ENCODE measurements at places on chromosomes 1 and 21.

DNA sequence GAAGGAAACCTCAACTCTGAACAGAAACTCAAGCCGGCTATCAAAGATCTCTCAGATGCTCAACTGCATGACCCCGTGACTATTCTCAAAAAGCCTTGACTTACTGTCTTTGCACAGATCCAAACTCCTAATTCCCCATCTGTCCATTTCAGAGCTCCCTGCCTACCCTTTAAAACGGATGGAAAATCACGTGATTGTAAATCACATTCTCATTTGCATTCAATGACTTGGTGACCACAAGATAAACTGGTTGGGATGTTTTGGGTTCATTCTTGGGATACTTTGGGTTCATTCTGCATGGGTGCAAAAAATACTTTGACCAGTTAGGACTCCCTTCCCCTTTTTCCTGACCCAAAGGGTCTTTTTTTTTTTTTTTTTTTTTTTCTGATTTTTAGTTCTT lies 41.3 kb upstream of the RUNX1 start:
- no peak for DNase-seq

DNA sequence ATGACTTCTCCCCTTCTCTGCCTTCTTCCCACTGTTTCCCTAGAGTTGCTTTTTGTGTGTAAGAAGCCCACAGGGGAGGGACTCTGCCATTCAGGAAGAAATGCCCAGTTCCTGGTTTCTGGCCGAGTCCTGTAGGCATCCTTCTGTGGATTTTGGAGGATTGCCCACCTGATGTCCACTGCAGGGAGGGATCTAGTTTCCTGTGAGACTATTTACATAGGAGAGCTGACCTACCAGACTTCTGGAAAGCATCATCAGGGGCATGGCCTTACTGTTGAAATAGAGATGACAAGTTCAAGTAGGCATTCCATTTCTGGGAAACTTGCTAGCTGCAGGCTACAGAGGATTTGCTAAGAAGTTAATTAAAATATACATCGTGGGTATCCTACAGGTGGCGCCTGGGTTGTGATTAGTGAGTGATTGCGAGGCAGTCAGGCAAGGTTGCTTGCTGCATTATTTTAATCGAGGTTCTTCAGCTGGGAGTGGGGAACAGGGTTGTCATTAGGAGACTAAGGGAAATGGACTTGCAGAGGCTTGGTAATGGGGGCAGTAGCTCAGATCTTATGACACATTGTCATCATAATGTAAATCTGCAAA lies 148.7 kb downstream of the HHAT start:
- no peak for DNase-seq

DNA sequence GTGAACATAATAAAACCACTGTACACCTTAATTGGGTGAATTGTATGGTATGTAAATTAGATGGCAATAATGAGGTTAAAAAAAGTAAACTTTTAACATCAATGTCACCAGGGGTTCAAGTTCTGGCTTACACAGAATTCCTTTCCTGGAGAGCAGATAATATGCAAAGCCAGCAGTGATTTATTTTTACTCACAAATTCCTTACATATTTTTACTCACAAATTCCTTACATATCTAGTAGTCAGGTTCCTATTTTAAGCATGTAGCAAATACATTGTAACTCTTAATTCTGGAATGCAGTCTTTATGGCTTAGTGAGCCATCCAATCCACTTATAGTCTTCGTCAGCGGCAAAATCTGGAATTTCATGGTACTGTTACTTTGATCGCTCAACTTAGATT lies 1.3 kb upstream of the UBE4B start:
- no peak for DNase-seq

DNA sequence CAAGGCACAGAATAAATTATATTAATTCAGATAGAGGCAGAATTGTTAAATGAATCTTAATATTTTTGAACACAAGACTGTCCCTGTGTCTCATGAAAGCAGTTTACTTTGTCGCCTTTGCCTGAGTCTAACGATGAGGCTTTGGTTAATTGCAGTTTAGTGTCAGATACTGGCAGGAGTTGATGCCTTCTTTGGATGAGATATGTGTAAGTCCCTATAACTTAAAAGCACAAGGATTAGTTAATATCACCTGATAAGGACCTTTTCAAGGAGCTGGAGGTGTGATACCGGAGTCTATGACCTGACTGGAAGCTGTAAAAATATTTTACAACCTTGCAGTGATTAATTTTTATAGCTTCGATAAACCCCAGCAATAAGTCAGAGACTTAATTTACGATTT lies 2.0 kb upstream of the SIKE1 start:
- DNase-seq, result no peak

- no peak for DNase-seq
Observed at GRCh38 chr1:222631611-222632208, 13.8 kb downstream of the MIA3 start.

- DNase-seq, result peak; percentile 36
Observed at GRCh38 chr1:20322825-20323612, 32.3 kb downstream of the VWA5B1 start.

- DNase-seq, result no peak
Observed at GRCh38 chr1:3279182-3279470, 175.3 kb upstream of the ARHGEF16 start.

- DNase-seq, result no peak
Observed at GRCh38 chr1:190464690-190465089, 13.0 kb downstream of the BRINP3 start.

- peak; percentile 80 for DNase-seq
Observed at GRCh38 chr1:11838349-11839272, 9.0 kb downstream of the NPPA start.
